ENCODE measurements at places on chromosomes 6 and 20.

GRCh38 chr6:34074064-34074742 is 71.7 kb downstream of the GRM4 start:
- DNase-seq, result no peak

- no peak for DNase-seq
Measured at GRCh38 chr6:79468587-79468986, 68.6 kb downstream of the LCA5 start.

DNA sequence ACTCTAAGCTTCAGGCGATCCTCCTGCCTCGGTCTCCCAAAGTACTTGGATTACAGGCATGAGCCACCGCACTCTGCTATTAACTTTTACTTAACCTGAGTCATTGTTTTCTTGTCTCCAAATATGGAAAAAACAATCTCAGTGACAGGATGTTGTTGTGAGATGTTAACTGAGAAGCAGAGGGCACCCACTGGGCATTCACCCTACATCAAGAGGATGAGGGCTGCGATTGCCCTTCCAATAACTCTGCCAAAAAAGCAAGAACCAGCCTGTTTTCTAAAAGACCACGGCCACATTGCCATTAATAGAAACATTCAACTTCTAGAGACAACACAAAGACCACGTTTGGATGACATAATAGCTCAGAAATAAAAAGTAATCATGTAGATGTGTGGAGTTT is 107.6 kb upstream of the SGK1 start:
- DNase-seq, result no peak

DNA sequence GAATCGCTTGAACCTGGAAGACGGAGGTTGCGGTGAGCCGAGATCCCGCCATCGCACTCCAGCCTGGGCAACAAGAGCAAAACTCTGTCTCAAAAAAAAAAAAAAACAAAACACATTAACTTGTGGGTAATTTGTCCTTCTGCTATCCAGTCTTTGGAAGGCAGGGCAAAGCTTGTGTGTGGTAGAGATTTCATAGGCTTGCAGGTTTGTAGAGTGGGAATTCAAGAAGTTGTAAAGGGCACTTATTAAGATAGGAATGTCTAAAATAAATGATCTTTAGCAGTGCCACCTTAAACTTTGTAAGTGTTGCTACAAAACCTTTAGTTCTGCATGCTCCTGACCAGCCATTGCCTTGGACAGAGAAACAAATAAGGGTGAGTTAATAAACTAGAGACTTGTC is 8.4 kb downstream of the VAPB start:
- DNase-seq, result no peak

DNA sequence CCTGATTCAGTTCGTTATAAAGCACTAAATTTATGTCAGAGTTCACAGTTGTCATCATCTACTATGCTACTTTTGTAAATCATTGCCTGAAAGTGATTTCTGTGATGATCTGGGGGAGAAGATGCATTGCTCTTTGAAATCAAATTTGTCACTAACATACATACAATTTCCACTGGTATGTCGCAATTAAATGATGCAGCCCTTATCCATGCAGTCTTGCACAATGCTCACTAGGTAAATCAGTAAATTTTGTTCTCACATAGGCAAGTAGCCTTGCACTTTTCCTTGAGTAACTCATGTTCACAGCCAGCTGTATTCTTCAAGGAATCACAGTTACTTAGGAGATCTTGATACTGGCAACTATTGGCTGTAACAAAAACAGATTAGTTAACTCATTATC is 20.8 kb downstream of the CRISP2 start:
- DNase-seq, result no peak

Data from aorta (tissue), 5 donors.